ENCODE measurements at places on chromosomes 3 and 15.

- H3K4me1 ChIP-seq, result peaks cover 10% of the 10 kb centered on the region
- H3K36me3 ChIP-seq, result peaks cover 7% of the 10 kb centered on the region
- H3K4me3 ChIP-seq, result no peak overlapping the region
- no peak overlapping the region for H3K27ac ChIP-seq
- H3K27me3 ChIP-seq, result peaks cover 2% of the 10 kb centered on the region
- no peak for DNase-seq
These were observed 5.1 kb downstream of the CDIN1 start for GRCh38 chr15:36584511-36584910.

GRCh38 chr15:48634096-48634495 is 11.4 kb downstream of the FBN1 start:
- H3K4me3 ChIP-seq, result no peak overlapping the region
- H3K27me3 ChIP-seq, result peaks cover 6% of the 10 kb centered on the region
- H3K4me1 ChIP-seq, result no peaks in the 10 kb centered on the region
- H3K27ac ChIP-seq, result no peak overlapping the region

DNA sequence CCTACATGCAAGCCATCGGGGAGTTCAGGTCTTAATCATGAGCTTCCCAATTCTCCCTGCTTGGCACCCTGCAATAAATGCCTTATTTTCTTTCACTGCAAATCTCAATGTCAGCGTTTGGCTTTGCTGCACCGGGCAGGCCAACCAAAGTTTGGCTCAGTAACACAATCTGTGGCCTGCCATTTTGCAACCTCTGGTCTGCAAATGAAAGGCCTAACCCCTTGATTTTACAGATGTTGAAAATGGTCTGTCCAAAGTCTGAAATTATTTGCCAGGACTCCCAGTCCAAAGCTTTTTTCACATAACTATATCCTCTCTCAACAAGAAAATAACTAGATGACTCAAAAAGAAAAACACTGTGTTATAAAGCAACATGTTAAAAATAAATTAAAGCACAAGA is 34.0 kb upstream of the LEKR1 start:
- peaks cover 32% of the 10 kb centered on the region for H3K36me3 ChIP-seq
- peak overlapping the region; percentile 6 for H3K27ac ChIP-seq
- no peak for DNase-seq
- no peaks in the 10 kb centered on the region for H3K27me3 ChIP-seq
- peaks cover 44% of the 10 kb centered on the region for H3K4me1 ChIP-seq

GRCh38 chr3:141388823-141389621 is 20.7 kb downstream of the ZBTB38 start:
- peaks cover 9% of the 10 kb centered on the region for H3K4me1 ChIP-seq
- H3K4me3 ChIP-seq, result peak overlapping the region; percentile 33
- no peaks in the 10 kb centered on the region for H3K36me3 ChIP-seq
- DNase-seq, result peak; percentile 62
- H3K27ac ChIP-seq, result no peak overlapping the region

DNA sequence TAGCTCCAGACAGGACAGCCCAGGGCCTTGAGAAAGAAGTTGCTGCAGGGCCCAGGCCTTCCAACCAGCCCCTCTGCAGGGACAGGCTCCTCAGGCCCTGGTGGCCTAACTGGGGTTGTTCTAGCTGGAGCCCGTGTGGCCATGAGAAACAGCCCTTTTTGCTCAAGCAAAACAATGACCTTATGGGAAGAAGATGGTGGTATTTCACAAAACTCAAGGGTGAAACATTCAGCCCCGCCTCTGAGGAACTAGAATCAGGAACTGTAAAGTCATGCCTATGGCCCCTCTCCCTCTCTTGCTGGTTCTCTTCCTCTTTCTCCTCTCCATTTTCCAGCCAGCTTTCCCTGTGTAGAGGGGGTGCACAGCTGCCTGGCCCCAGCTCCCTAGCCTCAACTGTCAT is 273.3 kb downstream of the RPLP1 start:
- H3K36me3 ChIP-seq, result no peaks in the 10 kb centered on the region
- peaks cover 13% of the 10 kb centered on the region for H3K27me3 ChIP-seq
- H3K27ac ChIP-seq, result no peak overlapping the region
- no peak overlapping the region for H3K4me3 ChIP-seq
- DNase-seq, result no peak
- H3K4me1 ChIP-seq, result peaks cover 67% of the 10 kb centered on the region

GRCh38 chr3:186180151-186180550 is 71.3 kb upstream of the ETV5 start:
- H3K36me3 ChIP-seq, result no peaks in the 10 kb centered on the region
- H3K4me1 ChIP-seq, result peaks cover 6% of the 10 kb centered on the region
- no peak overlapping the region for H3K4me3 ChIP-seq
- peaks cover 7% of the 10 kb centered on the region for H3K27me3 ChIP-seq
- H3K27ac ChIP-seq, result no peak overlapping the region
- DNase-seq, result no peak

DNA sequence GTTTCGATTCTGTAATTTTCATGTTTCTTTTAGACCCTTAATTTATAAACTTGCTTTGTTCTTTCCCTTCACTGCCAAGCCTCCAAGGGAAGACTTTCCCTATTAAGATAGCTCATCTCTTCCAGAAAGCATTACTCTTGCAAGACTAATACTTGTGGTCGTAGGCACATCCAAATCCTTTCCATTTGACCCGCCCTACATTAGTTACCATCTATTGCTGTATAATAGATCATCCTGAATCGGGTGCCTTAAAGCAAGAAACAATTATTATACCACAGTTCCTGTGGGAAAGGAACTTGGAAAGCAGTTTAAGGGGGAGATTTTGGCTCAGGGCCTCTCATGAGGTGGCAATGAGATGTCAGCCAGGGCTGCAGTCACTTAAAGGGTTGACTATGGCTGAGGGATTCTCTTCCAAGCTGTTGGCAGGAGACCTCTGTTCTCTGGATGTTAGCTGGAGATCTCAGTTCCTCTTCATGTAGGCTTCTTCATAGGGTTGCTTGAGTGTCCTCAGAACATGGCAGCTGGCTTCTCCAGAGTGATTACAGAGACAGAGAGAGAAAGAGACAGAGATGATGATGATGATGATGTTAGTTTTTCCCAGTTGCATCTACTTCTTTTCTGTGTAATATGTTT is 570.4 kb upstream of the TGFBR2 start:
- H3K36me3 ChIP-seq, result no peaks in the 10 kb centered on the region
- H3K27ac ChIP-seq, result no peak overlapping the region
- no peaks in the 10 kb centered on the region for H3K4me1 ChIP-seq
- no peak overlapping the region for H3K4me3 ChIP-seq

DNA sequence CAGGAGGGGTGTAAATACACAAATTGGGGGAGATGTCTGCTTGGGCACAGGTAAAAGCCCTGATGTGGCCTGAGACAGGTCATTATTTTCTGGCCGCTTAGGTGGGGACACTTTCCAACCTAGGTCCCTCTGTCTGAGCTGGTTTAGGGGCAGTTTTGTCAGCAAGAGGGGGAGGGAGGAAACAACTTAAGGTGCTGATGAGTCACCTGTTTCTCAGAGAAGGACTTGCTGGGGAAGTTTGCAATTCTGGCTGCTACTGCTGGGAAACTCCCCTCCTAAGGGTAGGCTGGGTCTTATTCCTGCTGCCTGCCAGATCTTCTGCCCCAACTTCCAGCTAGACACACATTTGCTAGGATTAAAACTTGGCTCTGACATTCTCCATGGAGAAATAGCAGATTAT is 4.8 kb upstream of the RHOV start:
- no peak overlapping the region for H3K4me3 ChIP-seq
- H3K4me1 ChIP-seq, result peaks cover 10% of the 10 kb centered on the region
- no peaks in the 10 kb centered on the region for H3K36me3 ChIP-seq
- DNase-seq, result peak; percentile 81
- H3K27ac ChIP-seq, result peak overlapping the region; percentile 68

DNA sequence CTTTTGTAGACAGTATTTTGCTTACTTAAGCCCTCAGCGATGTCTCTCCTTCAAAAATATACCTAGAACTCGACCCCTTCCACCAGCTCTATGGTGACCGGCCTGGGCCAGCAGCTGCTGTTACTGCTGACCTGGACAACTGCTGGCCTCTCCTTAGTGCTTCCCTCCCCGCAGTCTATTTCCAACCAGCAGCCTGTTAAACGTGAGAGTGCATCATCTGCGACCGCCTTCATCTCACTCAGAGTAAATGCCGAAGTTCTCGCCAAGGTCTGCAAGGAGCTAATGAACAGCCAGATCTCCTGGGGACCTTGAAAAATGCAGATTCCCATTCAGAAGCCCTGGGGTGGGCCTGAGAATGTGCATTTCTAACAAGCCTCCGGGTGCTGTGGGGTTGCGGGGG is 86.7 kb downstream of the RPLP1 start:
- no peaks in the 10 kb centered on the region for H3K36me3 ChIP-seq
- DNase-seq, result no peak
- peaks cover 11% of the 10 kb centered on the region for H3K27me3 ChIP-seq
- H3K4me3 ChIP-seq, result no peak overlapping the region
- H3K4me1 ChIP-seq, result no peaks in the 10 kb centered on the region

GRCh38 chr3:12307136-12307535 is 18.3 kb downstream of the PPARG start:
- DNase-seq, result no peak
- peaks cover 33% of the 10 kb centered on the region for H3K27me3 ChIP-seq
- no peaks in the 10 kb centered on the region for H3K36me3 ChIP-seq
- H3K4me1 ChIP-seq, result peaks cover 17% of the 10 kb centered on the region
- H3K27ac ChIP-seq, result no peak overlapping the region

GRCh38 chr3:188529228-188529627 is 375.3 kb downstream of the LPP start:
- no peak for DNase-seq
- peaks cover 18% of the 10 kb centered on the region for H3K36me3 ChIP-seq
- peaks cover 5% of the 10 kb centered on the region for H3K4me1 ChIP-seq
- H3K27ac ChIP-seq, result no peak overlapping the region
- H3K27me3 ChIP-seq, result no peaks in the 10 kb centered on the region

DNA sequence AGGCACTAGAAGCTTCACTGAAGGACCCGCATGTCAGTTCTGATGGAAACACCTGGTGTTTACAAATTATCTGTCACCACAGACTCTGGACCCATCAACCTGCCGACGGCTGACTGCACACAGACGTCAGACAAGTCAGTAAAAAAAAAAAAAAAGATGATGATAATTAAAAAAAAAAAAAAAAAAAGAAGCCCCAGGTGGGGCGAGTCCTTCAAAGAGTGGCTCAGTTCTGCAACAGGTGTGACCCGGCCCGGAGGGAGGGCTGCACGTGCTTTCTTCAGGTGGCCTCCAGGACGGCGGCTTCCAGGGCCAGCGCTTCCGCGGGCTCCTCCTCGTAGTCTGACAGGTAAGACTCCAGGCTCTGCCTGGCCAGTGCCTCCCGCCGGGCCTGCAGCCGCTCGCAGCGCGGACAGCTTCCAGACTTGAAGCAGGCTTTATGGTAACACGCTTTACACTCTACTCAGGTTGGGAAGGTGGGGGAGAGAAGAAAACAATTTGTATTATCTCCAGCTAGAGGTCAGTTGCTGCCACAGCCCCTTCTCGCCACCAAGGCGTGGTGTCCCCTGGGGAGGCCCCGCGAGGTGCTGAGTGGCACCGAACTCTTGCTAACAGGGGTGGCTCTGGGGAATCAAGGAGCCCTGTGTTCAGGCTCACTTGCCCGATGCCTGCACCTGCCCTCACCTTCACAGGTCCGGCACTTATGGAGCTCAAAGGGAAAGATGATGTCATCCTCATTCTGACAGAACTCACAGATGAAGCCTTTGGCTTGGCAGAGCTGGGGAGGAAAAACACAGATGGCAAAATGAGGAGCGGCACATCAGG is 61.8 kb downstream of the RUBCN start:
- H3K36me3 ChIP-seq, result peaks cover 43% of the 10 kb centered on the region
- H3K27me3 ChIP-seq, result no peaks in the 10 kb centered on the region
- H3K4me3 ChIP-seq, result no peak overlapping the region
- H3K27ac ChIP-seq, result no peak overlapping the region

DNA sequence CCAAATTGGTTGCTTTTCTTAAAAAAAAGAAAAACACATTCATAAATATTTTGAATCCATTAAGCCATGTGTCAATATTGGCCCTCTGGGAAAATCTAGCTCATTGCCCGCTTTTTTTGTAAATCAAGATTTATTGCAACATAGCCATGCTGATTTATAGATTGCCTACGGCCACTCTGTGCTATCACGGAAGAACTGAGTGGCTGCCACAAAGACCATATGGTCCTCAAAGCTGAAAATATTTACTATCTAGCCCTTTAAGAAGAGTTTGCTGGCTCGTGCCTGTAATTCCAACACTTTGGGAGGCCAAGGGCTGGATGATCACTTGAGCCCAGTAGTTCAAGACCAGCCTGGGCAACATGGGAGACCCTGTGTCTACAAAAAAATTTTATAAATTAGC is 45.9 kb downstream of the IL5RA start:
- no peak overlapping the region for H3K27ac ChIP-seq
- no peaks in the 10 kb centered on the region for H3K27me3 ChIP-seq
- no peak overlapping the region for H3K4me3 ChIP-seq
- DNase-seq, result no peak
- H3K36me3 ChIP-seq, result no peaks in the 10 kb centered on the region

DNA sequence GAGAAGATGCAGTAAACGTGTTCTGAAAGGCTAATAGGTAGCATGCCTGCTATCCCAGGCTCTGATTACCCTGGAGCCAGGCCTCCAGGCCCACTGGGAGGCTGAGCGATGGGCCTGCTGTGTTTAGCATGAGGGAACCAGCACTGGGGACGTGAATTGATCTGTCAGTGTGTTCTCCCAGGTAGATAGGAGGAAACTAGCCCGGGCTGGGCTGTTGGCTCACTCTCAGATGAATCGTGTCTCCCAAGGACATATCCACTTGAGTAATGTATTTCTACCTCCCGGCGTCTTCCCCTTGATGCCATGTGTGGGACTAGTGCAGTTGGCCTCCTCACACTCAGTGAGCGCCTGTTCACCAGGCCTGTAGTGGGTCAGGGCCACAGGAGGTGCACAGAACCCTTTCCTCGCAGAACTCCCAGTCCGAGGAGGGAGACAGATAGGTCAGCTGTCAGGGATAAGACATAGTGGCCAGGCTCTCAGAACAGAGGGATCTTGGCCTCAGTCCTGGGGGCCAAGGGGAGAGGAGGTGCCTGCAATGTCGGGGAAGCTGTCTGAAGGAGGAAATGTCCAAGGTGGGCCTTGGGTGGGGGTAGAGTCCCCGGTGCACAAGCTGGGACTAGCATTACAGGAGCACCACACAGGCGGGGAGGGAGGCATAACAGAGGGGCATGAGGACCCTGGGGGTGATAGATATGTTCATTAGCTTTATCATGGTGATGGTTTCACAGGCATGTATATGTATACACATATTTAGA is 111.7 kb downstream of the DNAJB8 start:
- H3K27me3 ChIP-seq, result no peaks in the 10 kb centered on the region
- no peak overlapping the region for H3K4me3 ChIP-seq
- H3K27ac ChIP-seq, result no peak overlapping the region
- H3K4me1 ChIP-seq, result no peaks in the 10 kb centered on the region
- H3K36me3 ChIP-seq, result no peaks in the 10 kb centered on the region

- H3K4me3 ChIP-seq, result no peak overlapping the region
- H3K4me1 ChIP-seq, result no peaks in the 10 kb centered on the region
- no peak overlapping the region for H3K27ac ChIP-seq
- H3K27me3 ChIP-seq, result no peaks in the 10 kb centered on the region
- peaks cover 2% of the 10 kb centered on the region for H3K36me3 ChIP-seq
These were observed 112.1 kb downstream of the CMSS1 start for GRCh38 chr3:99929745-99930139.

- H3K27me3 ChIP-seq, result no peaks in the 10 kb centered on the region
- H3K4me1 ChIP-seq, result no peaks in the 10 kb centered on the region
These were observed 45.3 kb downstream of the ROPN1B start for GRCh38 chr3:126014252-126014651.
